ENCODE measurements at places on chromosomes 4 and X.

- no peak for DNase-seq
Observed at GRCh38 chrX:39304746-39305145, 503.5 kb downstream of the MID1IP1 start.

DNA sequence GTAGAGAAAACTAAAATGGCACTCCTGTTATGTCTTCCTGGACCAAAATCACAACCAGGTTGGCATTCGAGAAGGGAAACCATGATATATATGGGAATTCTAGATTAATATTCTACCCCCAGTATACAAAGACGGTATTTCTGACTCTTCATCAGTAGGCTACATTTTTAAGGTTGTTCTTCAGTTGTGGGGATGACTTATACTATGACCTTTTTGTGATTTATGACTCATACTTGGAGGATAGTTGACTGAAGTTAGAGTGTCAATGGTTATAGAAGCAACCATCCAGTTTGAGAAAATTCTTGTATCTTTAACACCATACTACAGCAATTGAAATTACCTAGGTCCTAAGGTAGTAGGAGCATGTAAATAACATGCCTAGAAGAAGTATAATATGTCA is 49.8 kb upstream of the CYSLTR1 start:
- DNase-seq = no peak

DNA sequence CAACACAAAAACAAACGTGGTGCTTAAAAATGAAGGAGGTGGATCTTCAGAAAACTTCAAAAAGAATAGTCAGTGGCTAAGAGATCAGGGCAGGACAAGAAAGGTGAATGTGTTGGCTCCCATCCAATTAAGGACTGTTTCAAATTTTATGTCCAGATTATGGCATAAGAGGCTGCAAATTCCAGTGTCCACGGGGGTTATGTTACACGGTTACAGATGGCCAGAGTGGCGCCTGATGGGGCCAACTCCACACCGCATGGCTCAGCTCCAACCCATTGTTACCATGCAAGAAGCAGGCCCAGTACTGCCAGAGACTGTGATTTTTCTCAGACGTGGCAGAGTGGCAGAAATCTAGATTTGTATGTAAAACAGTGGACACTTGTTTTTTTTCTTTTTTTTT is 168.4 kb upstream of the TENM3 start:
- no peak for DNase-seq

DNA sequence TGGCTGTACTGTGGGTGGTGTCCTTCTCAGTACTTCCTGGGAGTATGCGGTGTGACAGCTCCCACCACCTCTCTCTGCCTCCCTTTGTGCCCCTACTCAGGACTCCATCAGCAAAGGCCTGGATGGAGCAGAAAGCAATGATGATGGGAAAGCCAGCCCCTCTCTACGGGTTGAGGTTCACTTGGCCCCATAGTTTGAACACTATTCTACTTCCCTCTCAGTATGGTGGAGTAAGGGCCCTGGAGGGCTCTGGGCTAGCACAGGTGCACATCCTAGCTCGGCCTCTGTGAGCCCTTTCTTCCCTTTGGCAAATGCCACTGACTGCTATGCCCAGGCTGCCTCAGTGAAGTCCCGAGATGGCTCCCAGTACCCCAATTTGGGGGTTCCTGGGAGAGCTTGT is 31.0 kb downstream of the PRPS1 start:
- no peak for DNase-seq

GRCh38 chr4:123652476-123652875 is 255.9 kb downstream of the SPRY1 start:
- no peak for DNase-seq

- no peak for DNase-seq
Observed at GRCh38 chr4:188106454-188106853, 2.9 kb downstream of the TRIML2 start.

GRCh38 chr4:93540562-93540961 is 288.0 kb upstream of the ATOH1 start:
- DNase-seq = no peak

GRCh38 chrX:152989292-152989658 is 4.6 kb downstream of the PNMA5 start:
- DNase-seq = peak; percentile 14

DNA sequence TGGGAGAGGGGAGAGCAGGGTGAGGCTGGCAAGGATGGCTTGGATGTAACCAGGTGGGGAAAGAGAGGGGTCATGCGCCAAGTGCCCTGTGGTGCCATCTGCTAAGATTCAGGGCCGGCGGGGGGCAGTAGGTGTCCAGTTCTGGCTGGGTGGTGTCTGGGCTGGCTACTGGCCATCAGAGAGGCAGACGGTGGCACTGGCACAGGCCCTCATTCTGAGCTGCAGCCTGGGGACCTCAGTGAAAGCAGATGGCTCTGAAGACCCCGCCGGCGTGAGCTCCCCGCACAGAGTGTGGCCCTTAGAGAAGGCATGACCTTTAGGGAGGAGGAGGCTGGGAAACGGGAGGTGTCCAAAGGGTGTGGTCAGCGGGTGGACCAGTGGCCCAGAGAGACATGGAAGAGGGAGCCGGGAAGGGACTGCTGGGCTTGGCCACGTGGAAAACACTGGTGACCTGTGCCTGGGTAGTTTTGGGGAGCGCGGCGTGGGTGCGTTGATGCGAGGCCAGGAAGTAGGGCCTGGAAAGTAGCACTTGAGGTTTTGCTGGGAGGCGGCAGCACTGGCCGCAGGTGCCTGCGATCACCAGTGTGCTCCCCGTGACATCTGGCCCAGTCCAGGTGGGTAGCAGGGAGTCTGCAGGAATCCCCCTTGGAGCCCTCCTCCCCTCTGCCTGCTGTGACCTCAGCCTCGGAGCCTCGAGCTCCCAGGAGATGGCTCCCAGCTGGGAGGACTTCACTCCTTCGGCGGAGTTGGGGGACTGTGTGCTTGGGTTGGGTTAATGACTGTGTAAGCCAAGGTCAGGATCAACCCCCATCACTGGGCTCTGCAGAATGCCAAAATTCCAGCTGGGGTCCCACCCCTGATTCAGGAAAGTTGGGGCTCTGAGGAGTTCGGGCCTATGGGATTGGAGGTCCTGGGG is 9.3 kb upstream of the SH3TC1 start:
- no peak for DNase-seq

DNA sequence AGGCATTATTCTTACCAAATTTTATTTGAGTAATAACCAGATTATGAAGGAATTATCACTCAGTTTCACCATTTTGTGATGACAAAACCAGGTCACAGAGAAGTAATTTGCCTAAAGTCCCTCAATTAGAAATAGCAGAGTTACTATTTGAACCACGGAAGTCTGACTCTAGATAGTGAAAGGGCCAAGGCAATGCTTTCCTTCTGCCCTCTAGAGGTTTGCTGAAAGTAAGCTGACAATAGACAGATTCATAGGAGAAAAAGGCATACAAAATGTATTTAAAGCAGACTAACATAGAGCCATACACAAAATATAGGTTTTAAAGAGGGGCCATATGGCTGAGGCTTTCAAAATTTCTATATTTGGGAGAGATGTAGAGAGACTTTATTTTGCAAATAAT is 43.1 kb downstream of the CXXC4 start:
- no peak for DNase-seq

DNA sequence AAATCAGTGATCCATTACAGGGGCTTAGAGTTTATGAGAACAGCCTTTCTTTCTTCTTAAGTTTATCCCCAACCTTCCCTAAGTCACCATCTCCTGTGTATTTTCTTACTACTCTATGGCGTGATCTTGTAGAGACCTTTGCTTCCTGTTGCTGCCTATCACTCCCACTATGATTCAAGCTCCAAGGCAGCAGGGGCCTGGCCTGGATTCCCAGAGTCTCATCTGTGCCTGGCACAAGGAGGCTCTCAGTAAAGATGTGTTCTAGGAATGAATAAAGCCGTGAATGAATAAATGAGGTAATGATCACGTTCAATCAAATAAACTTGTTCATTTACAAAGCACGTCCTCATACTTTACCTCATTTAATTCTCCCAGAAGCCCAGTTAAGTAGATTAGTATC is 45.4 kb downstream of the CC2D2A start:
- DNase-seq = no peak

DNA sequence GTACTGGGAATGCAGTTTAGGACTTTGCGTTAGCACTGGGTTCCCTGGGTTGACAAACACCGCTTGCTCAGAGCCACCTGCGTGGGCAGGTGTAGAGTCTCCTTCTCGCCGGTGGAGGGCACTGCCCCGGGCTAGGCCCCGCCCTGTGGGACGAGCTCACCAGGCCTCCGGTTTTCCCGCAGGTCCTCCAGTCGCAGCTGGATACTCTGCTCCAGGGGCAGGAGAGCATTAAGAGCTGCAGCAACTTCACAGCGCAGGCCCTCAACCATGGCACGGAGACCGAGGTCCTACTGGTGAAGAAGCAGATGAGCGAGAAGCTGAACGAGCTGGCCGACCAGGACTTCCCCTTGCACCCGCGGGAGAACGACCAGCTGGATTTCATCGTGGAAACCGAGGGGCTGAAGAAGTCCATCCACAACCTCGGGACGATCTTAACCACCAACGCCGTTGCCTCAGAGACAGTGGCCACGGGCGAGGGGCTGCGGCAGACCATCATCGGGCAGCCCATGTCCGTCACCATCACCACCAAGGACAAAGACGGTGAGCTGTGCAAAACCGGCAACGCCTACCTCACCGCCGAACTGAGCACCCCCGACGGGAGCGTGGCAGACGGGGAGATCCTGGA is 49.2 kb upstream of the MND1 start:
- DNase-seq = no peak

DNA sequence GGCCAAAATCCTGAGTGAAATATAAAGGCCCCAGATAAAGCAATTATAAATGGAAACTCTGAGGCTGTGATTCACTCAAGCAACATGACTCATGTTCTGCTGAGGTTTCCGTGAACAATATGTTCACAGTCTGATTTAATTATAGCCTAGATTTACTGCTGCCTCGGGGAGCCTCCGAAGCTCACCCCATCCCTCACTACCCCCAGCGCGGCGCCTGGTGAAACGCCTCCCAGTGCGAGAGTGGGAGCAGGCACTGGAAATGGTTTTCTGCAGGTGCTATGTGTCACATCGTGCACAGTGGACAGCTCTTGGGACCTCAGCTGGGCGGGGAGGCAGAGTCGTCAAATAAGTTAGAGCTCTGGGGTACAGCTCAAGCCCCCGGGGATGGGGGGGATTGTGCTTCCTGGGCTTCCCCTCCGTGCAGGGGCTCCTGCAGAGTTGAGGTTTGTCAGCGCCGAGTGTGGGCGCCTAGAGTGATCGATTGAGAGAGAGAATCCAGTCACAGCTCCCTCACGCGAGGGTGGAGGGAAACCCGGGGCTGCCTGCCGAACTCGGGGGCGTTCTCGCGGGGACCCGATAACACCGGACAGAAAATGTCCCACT is 110.6 kb downstream of the PHKA2 start:
- no peak for DNase-seq

DNA sequence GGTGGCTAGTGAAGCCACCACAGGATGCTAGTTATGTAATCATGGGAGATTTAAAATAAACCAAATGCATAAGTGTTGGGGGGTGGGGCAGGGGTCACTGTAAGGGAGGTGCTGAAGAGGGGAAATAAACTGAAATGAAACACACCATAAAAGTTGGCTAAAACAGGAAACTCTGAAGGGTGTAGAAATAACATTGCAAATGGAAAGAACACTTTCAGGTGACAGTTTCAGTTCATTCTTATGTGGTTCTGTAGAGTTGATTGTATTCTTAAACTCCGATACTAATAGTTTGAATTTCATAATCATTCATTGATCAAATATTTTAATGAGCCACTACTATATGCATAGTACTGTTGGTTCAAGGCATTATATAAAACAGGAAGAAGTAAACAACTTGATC is 80.1 kb downstream of the HDAC8 start:
- no peak for DNase-seq

DNA sequence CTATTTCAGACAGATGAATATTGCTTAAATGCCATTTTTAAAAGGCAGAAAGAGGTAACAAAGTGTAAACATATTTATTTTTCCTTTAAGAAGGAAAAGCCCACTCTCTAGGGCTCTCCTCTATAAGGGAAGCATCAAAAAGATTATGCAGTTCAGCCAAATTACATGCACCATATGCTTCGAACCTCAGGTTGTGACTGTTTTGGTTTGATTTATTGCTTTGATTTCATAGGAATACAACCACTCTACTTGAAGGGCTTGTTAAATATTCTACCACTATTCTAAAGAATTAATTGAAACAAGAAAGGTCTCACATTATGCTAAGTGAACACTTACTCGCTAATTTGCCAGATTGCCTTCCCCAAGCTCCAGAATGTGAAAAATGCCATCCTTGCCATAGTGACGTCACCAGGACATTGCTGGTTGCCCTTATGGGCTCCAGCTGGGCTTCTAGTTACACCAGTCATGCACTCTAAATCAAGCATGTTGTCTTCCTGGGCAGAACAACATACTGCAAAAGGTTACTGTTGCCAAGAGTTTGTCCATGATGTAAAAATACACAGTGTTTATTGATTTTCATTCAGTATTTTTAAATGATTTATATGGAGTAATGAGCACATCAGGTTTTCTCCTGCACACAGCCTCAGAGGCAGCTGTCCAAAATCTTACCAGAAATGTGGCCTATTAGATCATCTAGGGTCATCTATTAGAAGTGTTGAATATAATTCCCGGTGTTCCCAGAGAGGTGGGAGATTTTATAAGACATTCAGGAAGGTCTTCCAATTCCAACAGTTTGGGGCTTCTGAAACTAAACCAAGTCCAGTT is 164.4 kb upstream of the RAPGEF2 start:
- DNase-seq = no peak

GRCh38 chr4:6987588-6987961 is 55.6 kb upstream of the TADA2B start:
- DNase-seq = no peak

GRCh38 chr4:84573385-84574068 is 9.4 kb upstream of the CDS1 start:
- no peak for DNase-seq

DNA sequence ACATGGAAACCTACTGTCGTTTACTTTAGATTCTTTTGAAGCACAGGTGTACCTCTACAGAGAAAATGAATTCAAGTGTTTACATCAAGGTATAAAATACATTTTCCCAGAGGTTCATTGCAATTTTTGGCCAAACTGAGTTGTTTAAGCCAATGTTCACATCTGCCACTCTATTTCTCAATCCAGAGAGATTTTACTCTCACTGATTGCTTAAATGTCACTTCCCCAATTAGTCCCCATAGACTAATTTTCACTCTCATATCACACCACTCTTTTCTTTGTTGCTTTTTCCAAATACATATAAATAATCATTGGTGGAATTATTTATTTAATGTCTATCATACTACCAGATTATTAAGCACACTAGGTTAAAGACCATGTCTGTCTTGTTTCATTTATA is 271.8 kb downstream of the PPP3CA start:
- no peak for DNase-seq
